ENCODE measurements at places on chromosomes 7 and 10.
A peak's percentile ranks its signal among the peaks of the same experiment; 100 is the strongest.

DNA sequence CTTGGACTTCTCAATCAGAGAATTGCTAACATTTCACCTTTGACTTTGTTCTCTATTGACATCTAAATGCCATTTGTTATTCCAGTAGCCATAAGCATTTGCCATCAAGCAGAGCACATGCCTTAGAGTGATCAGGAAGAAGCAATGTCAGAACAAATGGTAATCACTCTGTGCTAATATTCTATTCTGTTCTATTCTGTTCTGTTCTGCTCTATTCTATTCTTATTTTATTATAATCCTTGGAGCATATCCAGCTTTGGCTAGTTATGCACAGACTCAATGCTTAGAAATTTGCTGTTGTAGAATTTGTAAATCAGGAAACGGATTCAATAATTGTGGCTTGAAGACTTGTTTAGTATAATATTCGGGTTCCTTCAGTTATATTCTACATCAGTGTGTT is 175.4 kb downstream of the EXOC4 start:
- DNase-seq: no peak

GRCh38 chr10:61961278-61961677 is 59.8 kb downstream of the ARID5B start:
- no peak for DNase-seq

GRCh38 chr7:77907281-77907680 is 108.7 kb downstream of the PHTF2 start:
- no peak for DNase-seq

GRCh38 chr10:94780844-94781243 is 18.4 kb downstream of the CYP2C19 start:
- no peak for DNase-seq

- no peak for DNase-seq
These were observed 34.3 kb upstream of the TMEM26 start for GRCh38 chr10:61487506-61487905.

- DNase-seq: no peak
These were observed 31.4 kb upstream of the ZNF862 start for GRCh38 chr7:149806726-149807125.

GRCh38 chr7:121558288-121558687 is 162.2 kb upstream of the FAM3C start:
- DNase-seq: no peak

DNA sequence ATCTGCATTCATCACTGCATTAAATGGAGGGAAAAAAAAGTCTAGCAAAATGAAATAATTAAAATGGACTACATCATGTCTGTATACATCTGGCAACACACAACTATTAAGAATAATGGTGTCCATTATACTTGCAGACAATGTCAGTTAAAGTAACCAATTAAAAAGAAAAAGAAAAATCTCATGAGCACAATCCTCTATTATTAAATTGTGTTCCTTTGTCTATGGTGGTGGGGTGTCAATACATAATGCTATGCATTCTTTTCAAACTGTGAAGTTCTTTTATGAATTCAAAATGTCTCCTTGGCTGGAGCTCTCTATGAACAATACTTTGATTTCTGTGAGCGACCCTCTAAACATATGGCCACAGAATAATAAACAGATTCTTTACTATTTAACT is 63.5 kb downstream of the NRP1 start:
- DNase-seq: no peak

DNA sequence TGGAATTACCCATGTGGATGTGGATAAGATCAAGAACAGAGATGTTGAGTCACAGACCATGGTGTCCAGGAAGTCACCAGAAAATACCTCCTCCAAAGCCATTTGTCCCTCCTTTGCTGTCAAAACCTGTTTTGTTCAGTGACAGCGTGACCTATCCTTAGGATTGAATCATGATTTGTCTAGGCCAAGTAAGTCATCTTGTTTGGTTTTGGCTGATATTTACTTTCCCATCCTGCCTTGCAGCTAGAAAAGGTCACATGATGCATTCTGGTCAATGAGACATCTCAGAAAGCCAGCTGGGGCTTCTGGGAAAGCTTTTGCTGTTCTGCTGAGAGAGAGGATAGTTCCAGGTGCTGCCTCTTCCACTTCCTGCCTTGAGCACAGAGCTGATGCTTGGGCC is 225.3 kb upstream of the ZMIZ1 start:
- no peak for DNase-seq

DNA sequence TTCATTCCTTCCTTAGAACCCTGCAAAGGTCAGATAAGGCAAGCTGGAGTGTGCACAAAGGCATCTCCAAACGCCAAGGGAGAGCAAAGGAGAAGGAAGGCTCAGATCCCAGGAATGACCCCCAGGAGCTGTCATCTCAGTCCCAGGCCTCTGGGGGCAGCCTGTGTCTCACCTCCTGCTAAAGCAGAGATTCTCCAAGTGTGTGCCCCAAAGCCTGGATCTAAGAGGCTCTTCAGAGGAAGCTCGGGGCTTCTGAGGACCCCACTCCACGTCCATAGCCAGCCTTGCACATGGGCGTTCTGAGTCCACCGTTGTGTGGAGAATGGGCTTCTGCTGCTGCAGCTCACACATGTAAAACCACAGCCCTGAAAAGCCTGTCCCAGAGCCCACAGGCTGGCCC is 5.1 kb upstream of the GRID1 start:
- no peak for DNase-seq

DNA sequence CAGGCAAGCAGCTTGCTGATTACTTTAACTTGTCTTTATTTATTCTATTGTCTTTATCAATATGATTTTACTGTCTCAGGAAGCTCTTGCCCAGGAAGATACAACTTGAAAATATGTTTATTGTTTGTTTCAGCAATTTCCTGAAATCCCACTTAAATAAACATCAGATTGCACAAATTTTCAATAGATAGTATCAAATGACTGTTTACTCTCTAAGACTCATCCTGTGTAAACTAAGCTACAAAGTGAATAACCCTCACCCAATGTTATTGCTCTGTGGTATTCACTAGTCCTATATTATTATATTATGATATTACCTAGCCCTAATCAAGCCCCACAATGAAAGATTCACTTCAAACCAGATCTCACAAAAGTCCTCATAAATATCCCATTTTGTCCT is 130.4 kb upstream of the HPS1 start:
- DNase-seq: no peak

- DNase-seq: no peak
These were observed 188.0 kb downstream of the GRID1 start for GRCh38 chr10:86178401-86179152.

GRCh38 chr10:17488848-17489247 is 34.5 kb upstream of the ST8SIA6 start:
- no peak for DNase-seq

DNA sequence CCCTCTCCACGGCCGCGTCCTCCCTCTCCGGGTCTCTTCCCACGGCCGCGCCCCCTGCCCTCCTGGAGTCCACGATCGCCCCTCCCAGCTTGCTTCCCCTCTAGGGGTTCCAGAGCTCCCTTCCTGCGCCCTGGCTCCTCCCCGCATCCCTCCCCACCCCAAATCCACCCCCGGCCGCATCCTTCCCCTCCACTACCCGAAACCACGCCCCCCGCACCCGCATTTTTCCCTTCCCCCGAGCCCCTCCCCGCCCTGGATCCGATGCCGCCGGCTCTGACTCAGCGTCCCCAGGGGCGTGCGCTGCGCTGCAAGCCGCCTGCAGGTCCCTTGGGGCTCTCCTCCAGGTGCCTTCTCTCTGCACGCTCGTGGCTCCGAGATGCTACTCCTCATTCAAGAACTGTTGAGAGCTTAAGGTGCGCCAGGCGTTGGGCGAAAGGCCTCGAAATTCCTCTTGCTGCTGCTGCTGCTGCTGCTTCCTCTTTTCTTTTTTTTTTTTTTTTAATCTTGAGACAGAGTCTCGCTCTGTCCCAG is 372 bp upstream of the TMEM130 start:
- DNase-seq: peak; percentile 25

All from stimulated activated CD8-positive, alpha-beta memory T cell treated with anti-CD3 and anti-CD28 coated beads, Interleukin-7, amount 100 ng/mL, for 1 hour (primary cell).